Amniotic stem cell (primary cell): ENCODE measurements at places on chromosomes 2 and 18.

DNA sequence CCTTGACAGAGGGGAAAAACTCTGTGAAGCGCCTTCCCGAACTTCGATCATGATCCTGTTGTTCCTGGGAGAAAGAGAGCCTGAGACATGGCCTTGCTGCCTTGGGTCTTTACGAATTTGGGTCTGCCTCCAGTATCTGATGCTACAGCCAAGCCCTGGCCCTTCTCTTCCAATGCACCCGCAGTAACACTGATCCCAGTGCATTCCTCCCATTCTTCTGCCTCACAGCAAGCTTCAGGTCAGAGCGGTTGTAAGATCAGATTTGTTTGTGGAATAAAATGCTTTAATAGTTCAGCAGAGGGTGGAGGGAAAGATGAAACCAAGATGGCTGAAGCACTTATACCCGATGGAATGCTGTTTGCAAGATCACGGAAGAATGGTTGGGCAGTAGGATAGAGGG is 196.7 kb upstream of the SIX2 start:
- no peak for DNase-seq

- peak; percentile 67 for DNase-seq
These were observed 757 bp upstream of the MTCL1 start for GRCh38 chr18:8704361-8705237.

- DNase-seq = no peak
These were observed 15.8 kb downstream of the M1AP start for GRCh38 chr2:74632209-74632938.

GRCh38 chr2:162462911-162463310 is 119.0 kb downstream of the GCA start:
- no peak for DNase-seq

GRCh38 chr2:96952976-96953610 is 33.3 kb downstream of the FAM178B start:
- DNase-seq = no peak

DNA sequence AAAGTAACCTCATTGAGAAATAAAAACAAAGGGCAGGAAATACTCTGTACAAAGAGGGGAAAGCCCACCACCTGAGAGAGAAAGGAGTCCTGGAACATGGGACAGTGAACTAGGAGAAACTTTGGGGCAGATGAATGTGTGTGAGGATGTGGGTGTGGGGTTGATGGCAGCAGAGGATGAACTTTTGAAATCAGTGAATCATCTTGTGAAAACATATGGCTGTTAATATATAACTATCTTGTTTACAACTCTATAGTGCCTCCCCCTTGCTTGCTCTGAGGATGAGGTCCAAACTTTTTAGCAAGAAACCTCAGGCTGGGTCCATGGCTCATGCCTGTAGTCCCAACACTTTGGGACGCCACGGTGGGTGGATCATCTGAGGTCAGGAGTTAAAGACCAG is 171.8 kb upstream of the LHCGR start:
- DNase-seq = no peak

- DNase-seq = no peak
These were observed 50.6 kb downstream of the LYPD6B start for GRCh38 chr2:149089068-149089467.

GRCh38 chr2:101596333-101596732 is 101.2 kb upstream of the MAP4K4 start:
- DNase-seq = no peak

- no peak for DNase-seq
These were observed 215.2 kb upstream of the CRIM1 start for GRCh38 chr2:36140391-36140790.

DNA sequence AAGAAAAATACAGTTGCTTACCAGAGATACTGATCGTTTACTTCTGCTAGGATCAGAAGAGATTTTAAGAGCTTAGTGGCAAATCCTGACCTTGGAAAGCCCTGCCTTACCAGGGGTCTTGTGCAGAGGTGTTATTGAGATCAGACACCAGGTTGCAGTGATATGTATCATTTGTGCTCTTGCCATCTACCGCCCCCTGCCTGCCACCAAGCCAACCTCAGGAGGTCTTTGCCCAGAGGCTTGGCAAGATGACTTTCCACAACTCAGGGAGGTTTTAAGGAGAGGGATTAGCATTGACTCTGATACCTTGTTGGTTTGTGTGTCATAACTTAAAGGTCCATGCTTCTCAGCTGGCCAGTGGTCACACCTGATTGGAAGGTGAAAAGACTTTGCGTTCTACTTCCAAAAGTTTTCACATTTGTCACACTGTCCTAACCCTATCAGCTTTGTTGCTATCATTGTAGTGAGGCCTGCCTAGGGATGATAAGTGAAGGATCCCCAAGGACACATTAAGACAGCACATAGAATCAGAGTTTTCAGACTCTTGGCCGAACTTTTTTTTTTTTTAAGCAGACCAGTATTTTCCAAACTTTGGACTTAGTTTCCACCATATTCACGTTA is 46.2 kb upstream of the MGAT5 start:
- no peak for DNase-seq

DNA sequence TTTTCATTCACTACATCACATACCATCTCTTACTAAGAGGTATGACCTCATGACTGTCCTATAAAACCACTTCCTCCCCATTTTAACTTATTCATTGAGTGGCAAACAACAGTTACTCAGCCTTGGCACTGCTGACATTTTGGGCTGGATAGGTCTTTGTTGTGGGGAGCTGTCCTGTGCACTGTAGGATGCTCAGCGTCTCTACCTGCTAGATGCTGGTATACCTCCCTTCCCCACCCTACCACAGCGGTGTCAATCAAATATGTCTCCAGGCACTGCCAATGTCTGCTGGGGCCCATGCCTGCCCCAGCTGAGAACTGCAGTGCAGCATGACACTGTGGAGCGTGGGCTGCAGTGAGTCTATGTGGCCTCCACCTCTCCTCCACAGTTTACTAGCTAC is 76.3 kb upstream of the MGAT4A start:
- no peak for DNase-seq

- DNase-seq = no peak
These were observed 274.7 kb downstream of the DYSF start for GRCh38 chr2:71728036-71728435.

GRCh38 chr18:46562674-46563192 is 94.3 kb downstream of the LOXHD1 start:
- no peak for DNase-seq

DNA sequence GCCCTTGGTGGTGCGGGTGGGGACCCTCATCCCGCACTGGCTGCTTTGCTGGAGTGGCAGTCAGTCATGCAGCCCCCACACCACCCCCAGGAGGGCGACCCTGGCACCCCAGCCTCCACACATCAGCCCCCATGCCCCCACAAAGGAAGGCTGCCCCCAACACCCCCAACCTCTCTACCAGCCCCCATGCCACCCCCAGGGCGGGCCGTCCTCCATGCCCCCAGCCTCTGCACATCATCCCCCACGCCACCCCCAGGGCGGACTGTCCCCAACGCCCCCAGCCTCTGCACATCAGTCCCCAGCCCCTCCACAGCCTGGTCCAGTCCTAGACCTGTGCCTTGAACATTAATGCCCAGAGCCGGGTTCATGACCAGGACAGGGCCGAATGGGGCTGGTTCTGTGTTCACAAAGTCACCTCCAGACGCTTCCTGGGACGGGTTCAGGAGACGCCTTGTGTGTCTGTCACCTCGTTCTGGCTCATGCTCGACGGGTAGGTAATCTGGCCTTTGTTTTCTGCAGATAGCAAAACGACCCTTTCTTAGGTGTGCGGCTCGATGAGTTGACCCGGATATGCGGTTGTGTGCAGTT is 18.4 kb downstream of the D2HGDH start:
- no peak for DNase-seq

DNA sequence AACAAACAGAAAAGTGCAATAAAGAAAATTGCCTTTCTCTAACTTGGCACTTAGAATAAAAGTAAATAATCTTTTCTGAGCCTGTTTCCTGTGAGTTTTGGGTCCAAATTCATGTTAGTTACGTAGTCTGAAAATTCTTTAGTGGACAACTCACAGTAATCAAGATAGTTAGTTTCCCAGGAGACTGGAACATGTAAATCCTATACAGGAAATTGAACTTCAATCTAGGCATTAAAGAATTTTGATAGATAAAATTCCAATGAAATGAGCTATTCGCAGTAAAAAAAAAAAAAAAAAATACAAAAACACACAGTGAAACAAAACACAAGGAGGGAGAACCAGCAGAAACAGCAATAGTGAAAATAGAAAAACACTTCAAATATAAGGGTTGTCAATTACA is 83.8 kb upstream of the REG3G start:
- no peak for DNase-seq

DNA sequence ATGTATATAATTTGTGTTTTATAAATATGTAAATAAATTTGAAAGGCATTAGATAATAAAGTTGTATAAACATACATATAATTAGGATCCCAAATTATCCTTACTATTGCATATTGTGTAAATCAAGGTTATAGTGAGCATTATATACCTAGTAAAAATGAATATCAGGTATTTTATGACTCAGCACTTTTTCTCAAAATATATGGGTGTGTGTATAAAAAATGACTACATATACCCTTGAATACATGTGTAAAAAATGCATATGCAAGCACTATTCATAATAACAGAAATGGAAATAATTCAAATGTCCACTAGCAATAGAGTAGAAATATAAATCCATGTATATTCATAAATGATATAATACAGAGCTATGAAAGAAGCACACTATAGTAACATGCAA is 870.9 kb upstream of the CNTNAP5 start:
- DNase-seq = no peak

GRCh38 chr2:69619725-69620124 is 23.8 kb downstream of the AAK1 start:
- DNase-seq = no peak

- no peak for DNase-seq
These were observed 48.3 kb downstream of the GLI2 start for GRCh38 chr2:120783969-120784372.

DNA sequence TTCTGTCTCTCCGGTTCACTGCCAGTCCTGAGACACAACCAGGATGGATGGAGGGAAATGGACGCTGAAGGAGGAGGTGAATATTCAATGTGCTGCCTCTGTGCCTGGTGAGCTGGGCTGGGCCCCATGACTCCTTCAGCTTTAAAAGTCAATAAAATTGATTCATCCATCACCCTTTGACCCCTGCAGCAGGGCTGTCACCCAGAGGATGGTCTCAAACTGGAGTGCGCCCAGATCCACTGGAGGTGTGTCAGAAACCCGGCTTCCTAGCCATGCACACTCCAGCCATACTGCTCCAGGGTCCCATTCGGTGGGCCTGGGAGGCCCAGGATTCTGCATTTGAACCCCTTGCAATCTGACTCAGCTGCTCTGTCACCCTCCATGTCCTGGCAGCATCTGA is 94.1 kb upstream of the BOD1L2 start:
- no peak for DNase-seq

DNA sequence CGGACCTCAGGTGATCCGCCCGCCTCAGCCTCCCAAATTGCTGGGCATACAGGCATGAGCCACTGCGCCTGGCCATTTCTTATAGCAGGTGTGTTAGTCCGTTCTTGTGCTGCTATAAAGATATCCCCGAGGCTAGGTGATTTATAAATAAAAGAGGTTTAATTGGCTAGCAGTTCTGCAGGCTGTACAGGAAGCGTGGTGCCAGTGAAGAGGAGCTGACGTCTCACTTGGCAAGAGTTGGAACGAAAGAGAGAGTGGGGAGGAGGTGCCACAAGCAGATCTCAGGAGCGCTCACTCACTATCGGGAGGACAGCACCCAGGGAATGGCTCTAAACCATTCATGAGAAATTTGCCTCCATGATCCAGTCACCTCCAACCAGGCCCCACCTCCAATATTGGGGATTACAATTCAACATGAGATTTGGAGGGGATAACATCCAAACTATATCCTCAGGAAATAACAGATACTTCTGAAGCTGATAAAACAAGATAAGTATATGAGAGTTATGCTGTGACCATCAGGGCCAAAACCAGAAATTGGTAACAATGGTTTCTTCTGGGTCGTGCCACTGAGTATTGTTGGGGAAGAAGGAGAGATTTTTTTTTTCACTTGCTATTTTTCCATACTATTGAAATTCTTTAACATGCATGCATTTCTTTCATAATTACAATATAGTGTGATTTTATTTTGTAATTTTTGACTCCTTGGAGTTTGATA is 7.4 kb upstream of the RMC1 start:
- DNase-seq = no peak

GRCh38 chr2:126786765-126787164 is 111.9 kb upstream of the TEX51 start:
- no peak for DNase-seq

- peak; percentile 7 for DNase-seq
These were observed 278.6 kb downstream of the SLC8A1 start for GRCh38 chr2:40173276-40173675.

DNA sequence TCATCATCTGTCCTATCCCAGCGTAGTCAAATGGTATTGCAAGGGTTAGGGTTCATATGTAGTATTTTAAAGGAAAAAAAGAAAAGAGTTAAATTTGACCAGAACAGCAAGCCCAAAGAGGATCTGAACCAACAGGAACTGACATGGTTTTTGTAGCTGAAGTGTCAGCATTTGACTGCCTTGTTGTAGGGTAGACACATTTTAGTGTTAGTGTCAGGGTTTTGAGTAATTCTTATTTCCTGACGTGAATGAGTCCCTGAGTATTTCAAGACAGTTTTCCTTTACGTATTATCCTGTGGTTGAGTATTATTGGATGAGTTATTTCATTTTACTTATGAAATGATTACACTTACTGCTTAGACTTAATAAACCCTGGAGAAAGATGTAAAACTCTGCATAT is 173.3 kb upstream of the ZEB2 start:
- no peak for DNase-seq

DNA sequence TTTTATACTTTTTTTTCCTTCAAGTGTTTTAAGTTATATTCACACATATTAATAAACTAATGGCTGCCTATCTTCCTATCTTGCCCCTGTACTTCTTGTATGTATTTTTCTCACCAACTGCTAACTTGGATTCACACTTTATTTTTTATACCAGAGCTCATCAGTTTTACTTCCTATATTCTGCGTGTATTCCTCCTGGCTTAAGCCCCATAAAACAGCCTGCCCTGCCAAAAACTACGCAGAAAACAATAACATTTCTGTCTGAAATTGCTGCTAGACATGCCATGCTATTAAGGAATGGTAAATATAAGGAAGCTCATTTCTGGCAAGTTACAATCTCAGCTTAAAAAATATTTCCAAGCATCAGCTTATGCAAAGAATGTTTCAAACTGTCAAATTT is 172.3 kb downstream of the UBE2E3 start:
- no peak for DNase-seq

DNA sequence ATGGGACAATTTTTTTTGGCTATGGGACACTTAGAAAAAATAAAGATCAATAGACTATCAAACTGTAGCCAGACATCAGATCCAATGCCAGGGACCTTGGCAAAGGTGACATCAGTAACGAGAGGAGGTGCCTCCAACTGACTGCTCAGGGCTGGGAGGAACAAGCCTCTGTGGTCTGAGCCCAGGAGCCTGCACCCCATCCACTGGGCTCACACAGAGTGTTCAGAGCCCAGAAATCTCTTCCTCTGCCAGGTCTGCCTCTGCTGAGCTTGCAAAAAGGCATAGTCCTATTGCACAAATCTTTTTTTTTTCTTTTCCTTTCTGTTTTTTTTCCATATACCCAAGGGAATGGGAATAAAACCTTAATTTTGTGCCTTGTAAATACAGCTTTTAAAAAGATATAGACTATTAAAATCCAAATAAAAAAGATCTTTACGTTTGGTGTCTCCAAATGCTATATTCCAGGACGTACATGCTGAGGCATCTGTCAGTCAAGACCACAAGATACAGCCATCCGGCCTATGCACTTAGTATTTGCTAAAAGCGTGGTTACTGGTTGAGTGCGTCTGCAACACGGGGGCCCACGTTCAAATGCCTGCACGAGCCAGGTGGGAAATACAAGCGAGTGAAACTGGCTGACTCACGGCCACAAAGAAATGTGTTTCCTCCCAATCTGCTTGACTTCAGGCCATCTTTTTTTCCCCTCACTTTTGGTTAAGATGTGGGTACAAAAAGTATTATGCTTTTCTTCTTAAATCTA is 7.8 kb upstream of the ARHGAP25 start:
- DNase-seq = no peak
